ENCODE measurements at places on chromosomes 2 and 18.

DNA sequence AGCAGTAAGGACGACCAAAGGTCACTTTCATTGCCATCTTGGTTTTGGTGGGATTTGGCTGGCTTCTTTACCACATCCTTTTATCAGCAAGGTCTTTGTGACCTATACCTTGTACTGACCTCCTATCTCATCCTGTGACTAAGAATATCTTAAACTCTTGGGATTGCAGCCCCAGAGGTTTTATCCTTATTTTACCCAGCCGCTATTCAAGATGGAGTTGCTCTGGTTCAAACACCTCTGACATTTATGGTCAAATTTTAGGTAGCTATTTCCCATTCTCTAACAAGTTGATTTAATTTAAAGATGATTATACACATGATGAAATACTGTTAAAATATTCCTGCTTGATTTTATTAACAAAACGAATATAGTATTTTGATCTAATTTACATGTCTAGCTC is 326.1 kb downstream of the ARHGAP15 start:
- no peak for DNase-seq

DNA sequence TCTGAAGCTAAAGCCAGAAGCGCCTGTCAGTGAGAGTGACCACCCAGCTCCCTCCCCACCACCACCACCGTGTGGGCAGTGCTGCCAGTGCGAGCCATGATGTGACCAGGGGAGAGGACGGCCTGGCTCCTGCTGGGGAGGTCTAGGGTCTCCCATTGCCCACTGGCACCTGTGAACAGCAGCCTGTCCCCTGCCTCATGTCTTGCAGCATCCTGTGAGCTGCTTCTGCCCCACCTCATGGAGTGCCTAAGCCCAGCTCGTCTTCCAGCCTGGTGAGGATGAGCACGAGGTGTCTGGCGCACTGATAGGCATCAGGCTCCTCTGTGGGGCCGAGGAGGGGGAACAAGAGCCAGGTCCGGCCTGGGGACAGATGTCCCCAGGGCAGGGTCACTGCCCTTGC is 61.4 kb downstream of the FAM168B start:
- no peak for DNase-seq

- no peak for DNase-seq
Measured at GRCh38 chr2:64402876-64403275, 51.1 kb upstream of the LGALSL start.

DNA sequence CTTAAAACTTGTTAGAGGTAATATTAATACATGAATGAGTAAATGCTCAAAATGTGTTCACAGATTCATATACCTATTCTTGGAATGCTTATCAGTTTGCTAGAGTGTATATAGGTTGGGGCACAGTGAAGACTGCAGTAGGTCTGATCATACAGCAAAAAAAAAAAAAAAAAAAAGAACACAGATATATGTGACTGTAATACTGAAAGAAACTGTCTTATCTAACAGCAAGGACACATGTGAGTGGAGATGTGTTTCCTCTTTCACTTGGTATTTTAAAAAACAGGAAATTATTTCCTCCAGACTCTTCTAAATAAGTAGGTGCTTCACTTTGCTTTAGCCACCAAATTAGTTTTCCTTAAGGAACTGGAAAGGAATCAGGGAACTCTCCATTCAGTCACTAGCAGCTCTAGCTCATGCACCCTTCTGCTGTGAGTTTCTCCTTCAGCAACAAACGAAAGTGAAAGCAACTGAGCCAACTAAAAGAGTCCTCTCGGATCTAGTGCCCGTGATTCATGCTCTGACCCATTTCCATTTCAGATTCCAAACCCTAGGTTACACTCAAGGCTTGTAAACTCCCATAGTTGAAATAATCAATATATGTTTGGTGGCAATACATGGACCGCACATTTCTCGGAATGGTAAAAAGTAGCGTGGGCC is 98.5 kb downstream of the DSEL start:
- peak; percentile 43 for DNase-seq

DNA sequence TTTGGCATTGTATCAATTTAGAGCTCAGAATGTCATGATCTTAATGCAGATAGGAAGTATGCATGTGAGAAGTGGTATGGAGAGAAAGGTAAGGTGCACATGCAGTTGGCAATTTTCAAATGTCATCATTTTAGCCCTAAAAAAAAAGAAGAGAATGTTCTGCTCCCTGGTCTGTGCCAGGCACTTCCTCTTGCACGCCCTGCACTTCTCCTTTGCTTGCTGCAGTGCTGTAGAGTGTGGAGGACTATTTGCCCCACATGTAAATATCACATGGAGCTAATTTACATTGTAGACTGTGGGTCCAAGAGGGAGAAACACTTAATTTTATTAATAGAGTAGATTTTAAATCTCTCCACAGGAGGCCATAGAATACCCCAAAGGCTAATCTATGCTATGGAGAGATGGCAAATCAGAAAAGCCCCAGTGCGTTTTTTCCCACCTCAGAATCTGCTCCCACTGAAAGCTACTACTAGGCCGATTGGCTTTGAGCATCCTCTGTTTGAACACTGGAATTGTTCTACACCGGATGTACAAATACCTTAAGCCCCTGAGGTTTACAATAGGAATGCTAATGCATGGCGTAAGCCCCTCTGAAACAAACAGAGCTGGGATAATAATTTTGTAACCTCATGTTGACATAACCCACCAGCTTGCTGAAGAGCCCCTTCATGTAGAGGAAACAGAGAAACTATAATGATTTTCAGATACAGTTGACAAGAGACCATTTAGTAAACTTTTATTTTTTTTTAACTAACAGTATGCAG is 137.2 kb upstream of the KLHL14 start:
- no peak for DNase-seq

GRCh38 chr2:231935207-231935524 is 9.0 kb upstream of the NPPC start:
- DNase-seq = no peak

DNA sequence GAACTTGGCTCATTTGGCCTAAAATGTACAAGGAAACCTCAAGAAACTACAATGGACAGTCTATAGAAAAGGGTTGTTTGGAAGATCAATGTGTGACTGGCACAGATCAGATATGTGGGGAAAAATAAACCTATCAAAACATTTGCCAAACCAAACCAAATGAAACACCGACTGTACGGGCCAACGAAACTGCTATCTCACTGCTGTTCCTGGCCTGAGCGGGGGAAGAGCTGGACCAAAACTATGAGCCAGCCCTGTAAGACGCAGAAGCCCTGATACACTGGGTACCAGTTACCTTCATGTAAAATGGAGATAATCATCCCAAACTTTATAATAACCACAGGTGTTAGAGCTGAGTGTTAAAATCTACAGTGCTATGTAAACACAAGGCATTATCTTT is 11.7 kb downstream of the CDC42EP3 start:
- no peak for DNase-seq

DNA sequence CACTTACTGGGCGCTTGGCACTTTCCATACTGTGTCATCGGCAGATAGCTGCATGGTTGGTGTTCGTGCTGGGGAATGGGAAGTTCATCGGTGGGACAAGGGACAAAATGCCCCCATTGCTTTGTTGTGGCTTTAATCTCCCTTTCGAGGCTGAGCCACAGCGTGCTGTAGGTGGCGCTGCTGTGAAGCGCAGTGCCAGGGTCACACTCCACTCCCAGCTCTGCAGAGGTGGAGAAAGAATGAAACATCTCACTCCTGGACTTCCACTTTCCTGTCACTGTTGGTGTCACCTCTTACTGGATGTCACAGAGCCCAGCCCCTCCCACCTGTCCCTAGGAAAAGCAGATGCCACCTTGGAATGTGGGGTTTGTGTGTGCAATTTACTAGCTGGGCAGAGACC is 8.7 kb downstream of the TYMS start:
- DNase-seq = no peak

All from bone marrow (tissue), 2 donors.